ENCODE measurements at places on chromosomes 2 and 18.

DNA sequence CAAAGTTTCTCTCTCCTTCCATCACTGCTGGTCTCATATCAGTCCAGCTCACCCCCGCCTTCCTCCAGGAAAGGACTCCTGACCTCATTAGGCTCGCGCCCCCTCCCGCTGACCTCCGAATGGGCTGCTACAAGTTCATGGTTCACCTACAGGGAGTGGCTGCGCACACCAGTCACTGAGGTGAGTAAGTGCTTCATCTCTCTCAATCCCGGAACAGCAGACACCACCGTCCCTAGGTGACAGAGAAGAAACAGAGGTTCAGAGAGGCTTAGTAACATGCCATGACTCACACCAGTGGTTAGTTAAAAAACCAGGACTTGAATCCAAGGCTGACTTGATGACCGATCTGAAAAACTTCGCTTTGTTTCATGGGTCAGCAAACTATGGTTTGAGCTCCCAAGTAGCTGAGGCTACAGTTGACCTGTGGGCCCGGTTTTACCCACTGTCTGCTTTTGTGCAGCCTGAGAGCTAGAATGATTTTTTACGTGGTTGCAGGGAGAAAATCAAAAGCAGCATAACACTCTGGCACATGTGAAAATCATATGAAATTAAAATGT lies 42.0 kb downstream of the ZFP36L2 start:
- no peaks in the 10 kb centered on the region for H3K27me3 ChIP-seq
- no peak overlapping the region for H3K4me3 ChIP-seq
- H3K4me1 ChIP-seq: peaks cover 17% of the 10 kb centered on the region
- H3K27ac ChIP-seq: no peak overlapping the region

GRCh38 chr2:135525786-135526185 lies 5.2 kb downstream of the ZRANB3 start:
- H3K36me3 ChIP-seq: no peaks in the 10 kb centered on the region
- H3K4me1 ChIP-seq: peaks cover 6% of the 10 kb centered on the region
- H3K4me3 ChIP-seq: no peak overlapping the region
- no peak for DNase-seq

DNA sequence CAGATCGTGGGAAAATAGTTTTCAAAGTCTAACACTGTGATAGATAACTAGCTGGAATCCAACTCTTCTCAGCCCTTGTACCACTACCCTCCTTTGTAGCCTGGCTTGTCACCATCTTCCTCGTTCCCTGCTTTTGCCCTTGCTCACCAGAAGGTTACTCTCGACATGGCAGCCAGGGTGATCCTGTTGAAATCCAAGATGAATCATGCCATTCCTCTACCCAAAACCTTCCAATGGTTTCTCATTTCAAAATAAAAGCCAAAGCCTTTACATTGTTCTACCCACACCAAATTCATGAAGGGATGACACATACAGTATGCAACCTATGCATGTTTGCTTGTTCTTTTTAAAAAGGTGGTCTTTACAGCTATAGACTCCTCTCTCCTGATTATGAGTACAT lies 45.7 kb downstream of the STAT4 start:
- no peaks in the 10 kb centered on the region for H3K4me1 ChIP-seq
- H3K36me3 ChIP-seq: no peaks in the 10 kb centered on the region
- no peak overlapping the region for H3K4me3 ChIP-seq
- no peak for DNase-seq
- H3K27ac ChIP-seq: no peak overlapping the region

DNA sequence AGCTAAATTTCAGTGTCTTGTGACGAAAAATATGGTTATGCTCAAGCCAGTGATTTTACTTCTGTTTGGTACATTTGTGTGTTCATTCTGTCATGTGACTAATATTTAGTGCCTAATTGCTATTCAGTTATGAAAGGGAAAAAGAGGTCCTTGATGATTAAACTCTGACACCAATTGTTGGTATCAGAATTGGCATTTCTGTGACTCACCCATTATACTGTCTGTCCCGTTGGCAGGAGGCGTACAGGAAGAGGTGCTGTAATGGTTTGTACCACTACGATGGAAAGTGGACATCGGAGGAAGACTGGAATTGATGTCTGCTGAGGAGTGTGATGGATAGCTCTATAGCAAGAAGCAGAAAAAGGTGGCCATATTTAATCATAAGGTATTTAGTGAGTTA lies 310.4 kb upstream of the CCDC68 start:
- H3K27ac ChIP-seq: no peak overlapping the region
- DNase-seq: no peak
- no peaks in the 10 kb centered on the region for H3K36me3 ChIP-seq
- no peaks in the 10 kb centered on the region for H3K4me1 ChIP-seq

DNA sequence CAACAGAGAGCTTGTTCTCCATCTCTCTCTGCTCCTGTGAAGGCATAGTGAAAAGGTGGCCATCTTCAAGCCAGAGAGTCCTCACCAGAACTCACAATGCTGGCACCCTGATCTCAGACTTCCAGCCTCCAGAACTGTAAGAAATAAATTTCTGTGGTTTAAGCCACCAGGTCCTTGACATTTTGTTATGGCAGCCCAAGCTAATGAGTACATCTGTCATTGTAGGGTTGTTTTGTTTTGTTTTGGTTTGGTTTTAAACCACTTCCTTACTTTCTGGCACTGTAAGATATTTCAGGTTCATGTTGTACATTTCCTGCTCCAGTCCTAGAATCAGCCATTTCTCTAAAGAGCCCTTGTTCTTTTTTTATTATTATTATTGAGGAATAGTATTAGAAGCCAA lies 171.2 kb downstream of the CPS1 start:
- H3K36me3 ChIP-seq: no peaks in the 10 kb centered on the region
- no peaks in the 10 kb centered on the region for H3K4me1 ChIP-seq
- H3K27me3 ChIP-seq: no peaks in the 10 kb centered on the region
- no peak overlapping the region for H3K4me3 ChIP-seq
- no peak overlapping the region for H3K27ac ChIP-seq
- DNase-seq: no peak

DNA sequence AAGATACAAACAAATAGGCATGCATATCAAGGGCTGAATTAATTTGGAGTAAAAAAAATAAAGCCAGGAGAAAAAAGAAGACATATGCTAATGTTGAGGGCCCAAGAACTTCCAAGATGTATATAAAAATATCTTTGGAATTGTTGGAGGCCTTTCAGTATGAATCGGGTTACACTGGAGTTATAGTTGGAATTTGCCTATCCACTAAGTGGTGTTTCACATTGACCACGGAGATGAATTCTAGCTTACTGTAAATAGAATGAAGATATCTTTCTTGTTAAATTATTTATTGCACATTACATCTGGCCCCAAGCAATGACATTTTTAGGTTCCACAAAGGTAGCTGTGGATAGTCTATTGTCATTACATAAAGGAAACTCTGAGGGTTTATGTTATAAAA lies 38.5 kb upstream of the TRIB2 start:
- no peaks in the 10 kb centered on the region for H3K27me3 ChIP-seq
- no peak overlapping the region for H3K27ac ChIP-seq
- H3K36me3 ChIP-seq: no peaks in the 10 kb centered on the region
- DNase-seq: no peak

DNA sequence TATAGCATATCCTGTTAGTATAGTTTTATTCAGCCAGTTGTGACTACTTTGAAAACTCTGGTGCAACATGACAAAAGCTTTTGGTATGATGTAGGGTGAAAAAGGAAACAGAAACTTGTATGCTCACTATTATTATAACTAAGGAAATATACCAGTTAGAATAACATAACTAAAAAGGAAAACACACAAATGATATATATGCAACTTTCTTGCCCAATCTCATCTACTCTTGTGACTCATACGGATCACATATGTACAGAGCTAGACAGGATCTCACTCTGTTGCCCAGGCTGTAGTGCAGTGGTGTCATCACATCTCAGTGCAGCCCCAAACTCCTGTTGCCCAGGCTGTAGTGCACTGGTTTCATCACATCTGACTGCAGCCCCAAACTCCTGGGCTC lies 12.4 kb upstream of the TLK1 start:
- H3K36me3 ChIP-seq: no peaks in the 10 kb centered on the region
- no peaks in the 10 kb centered on the region for H3K4me1 ChIP-seq
- H3K4me3 ChIP-seq: no peak overlapping the region
- DNase-seq: no peak
- no peak overlapping the region for H3K27ac ChIP-seq

DNA sequence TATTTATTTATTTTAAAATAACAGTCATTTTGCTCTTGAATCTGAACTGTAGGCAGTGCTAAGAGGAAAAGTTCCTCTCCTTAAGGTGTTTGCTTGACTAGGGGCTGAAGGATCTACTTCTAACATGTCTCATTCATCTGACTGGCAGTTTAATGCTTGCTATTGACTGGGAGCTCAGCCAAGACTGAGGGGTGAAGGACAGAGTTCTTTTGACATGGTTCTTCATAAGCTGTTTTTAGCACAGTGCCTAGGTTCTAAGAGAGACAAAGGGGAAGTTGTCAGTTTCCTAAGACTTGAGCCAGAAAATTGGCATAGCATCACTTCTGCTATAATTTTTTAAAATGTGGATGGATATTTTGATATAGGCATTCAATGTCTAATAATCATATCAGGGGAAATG lies 73.0 kb downstream of the COMMD1 start:
- peak; percentile 37 for DNase-seq
- H3K4me1 ChIP-seq: peaks cover 7% of the 10 kb centered on the region
- H3K4me3 ChIP-seq: no peak overlapping the region
- no peaks in the 10 kb centered on the region for H3K27me3 ChIP-seq

DNA sequence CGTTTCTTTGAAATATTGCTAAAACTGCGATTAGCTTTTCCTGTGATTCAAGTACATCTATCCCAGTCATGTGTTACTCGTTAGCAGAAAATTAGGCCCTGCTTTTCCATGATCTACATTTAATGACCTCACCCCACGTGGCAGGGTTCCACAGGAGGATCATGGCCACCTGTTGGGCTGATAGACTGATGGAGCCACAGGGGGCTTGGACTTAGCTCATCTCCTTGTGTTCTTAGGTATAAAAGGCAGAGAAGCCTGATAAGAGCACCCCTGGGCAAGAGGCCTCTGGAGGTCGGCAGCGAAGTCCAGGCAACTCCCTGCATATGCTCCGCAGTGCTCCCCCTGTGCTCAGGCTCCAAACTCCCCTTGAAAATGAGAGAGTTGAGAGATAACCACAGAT lies 12.9 kb downstream of the FZD7 start:
- H3K4me3 ChIP-seq: no peak overlapping the region
- no peak for DNase-seq
- H3K36me3 ChIP-seq: no peaks in the 10 kb centered on the region
- H3K27ac ChIP-seq: no peak overlapping the region
- no peaks in the 10 kb centered on the region for H3K4me1 ChIP-seq

DNA sequence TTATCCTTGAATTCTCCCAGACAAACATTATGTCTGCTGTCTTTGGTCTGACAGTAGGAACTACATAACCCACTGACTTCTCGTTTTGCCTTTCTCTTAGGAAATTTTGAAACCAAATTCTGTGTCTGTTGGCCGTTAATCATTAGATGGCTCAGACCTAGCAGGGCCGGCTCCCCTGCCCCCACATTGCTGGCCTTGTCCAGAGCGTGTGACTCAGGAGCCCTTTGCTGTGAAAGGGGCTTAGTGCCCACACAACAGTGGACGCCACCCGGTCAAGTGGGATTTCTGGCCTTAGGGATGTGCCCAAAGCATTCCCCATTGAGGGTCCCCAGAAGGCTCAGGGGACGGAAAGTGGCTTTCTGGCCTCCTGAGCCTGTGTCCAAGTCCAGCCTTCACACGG lies 137.5 kb downstream of the CTIF start:
- no peak overlapping the region for H3K27ac ChIP-seq
- peaks cover 25% of the 10 kb centered on the region for H3K4me1 ChIP-seq
- H3K36me3 ChIP-seq: no peaks in the 10 kb centered on the region
- H3K4me3 ChIP-seq: no peak overlapping the region
- DNase-seq: no peak

DNA sequence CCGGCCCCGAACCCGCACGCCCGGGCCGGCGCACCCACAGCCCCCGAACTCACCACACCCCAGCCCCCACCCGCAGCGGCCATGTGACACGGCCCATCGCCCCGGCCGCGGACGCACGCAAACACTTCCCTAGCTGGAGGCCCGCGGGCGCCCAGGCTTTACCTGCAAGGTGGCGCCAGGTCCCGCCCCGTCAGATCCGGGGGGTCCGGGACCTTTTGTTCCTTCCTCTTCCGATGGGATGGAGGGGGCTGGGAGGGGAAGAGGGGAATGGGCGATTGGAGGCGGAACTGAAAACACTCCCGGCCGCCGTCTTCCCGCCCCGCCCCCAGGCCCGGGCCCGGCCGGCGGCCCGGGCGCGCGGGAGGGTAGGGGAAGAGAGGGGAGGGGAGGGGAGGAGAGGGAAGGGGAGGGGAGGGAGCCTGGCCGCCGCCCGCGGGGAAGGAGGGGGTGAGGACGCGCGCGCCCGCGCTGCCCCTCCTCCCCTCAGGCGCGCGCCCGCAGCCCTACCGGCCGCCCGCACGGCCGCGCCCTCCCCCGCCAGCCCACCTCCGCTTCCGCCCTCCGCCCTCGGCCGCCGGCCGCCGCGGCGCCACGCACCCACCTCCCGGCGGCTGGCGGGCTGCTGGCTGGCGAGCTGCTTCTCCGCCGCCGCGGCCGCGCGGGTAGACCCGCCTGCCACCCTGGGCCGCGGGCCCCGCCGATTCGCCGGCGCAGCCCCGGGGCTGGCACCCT lies at the start of gene SMAD2:
Gene SMAD2, minus strand, starts transcription at position 461 of the 732 bp plus-strand sequence. CDS start 33,903 bp downstream, outside the sequence.
- DNase-seq: peak; percentile 88
- peak within 1 kb of the TSS; percentile 91 for H3K27ac ChIP-seq
- H3K4me1 ChIP-seq: peaks cover 46% of the 10 kb centered on the region
- H3K4me3 ChIP-seq: peak within 1 kb of the TSS; percentile 81
- no peaks in the 10 kb centered on the region for H3K27me3 ChIP-seq

DNA sequence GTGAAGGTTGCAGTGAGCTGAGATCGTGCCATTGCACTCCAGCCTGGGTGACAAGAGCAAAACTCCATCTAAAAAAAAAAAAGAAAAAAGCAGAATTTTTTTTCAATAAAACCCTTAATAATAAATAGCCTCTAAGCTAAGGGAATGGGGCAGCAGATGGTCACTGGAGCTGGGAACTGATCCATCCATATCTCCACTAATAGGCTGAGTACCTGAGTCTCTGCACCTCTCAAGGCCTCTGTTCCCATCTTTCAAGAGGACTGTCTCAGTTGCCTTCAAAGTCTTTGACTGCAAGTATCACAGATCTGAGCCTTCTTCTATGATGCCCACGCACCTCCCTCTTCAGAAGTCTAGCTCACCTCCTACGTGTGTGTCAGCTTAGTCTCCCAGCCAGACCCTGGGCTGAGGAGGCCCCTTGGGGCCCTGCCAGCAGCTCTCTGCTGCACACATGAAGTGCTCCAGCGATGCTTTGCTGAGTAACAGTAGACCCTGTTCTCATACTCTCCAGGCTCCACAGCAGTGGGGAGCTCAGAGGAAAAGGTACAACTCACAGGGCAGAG lies 32.9 kb downstream of the ST8SIA5 start:
- H3K36me3 ChIP-seq: no peaks in the 10 kb centered on the region
- H3K4me1 ChIP-seq: no peaks in the 10 kb centered on the region
- no peak for DNase-seq
- H3K27me3 ChIP-seq: no peaks in the 10 kb centered on the region
- no peak overlapping the region for H3K4me3 ChIP-seq

DNA sequence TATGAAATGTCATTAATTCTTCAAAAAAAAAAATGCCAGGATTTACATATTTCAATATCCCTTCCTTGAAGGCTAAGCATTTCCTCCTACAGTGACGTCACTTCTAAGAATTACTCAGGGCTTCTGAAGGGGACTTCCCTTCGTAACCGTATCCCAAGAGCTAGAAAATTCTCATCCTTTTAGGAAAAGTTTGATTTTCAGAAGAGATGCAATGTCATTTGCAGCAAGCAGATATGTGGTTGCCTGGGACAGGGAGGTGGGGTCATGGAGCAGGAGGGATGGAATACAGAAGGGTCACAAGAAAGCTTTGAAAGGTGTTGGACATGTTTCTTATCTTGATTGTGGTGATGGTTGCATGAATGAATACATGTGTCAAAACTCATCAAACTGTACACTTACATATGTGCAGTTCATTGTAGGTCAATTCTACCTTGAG lies 97.0 kb upstream of the ATL2 start:
- no peaks in the 10 kb centered on the region for H3K27me3 ChIP-seq
- H3K36me3 ChIP-seq: no peaks in the 10 kb centered on the region
- no peak for DNase-seq
- H3K27ac ChIP-seq: no peak overlapping the region
- no peaks in the 10 kb centered on the region for H3K4me1 ChIP-seq
